ENCODE measurements at places on chromosomes 12 and 14. TPM values are rescaled to one million over a fixed set of nuclear protein-coding genes. Genes with fewer than 3 reads are reported as not detected.
A peak's percentile ranks its signal among the peaks of the same experiment; 100 is the strongest.

- no peak for DNase-seq
Measured at GRCh38 chr12:19031032-19031431, 98.5 kb upstream of the PLEKHA5 start.

DNA sequence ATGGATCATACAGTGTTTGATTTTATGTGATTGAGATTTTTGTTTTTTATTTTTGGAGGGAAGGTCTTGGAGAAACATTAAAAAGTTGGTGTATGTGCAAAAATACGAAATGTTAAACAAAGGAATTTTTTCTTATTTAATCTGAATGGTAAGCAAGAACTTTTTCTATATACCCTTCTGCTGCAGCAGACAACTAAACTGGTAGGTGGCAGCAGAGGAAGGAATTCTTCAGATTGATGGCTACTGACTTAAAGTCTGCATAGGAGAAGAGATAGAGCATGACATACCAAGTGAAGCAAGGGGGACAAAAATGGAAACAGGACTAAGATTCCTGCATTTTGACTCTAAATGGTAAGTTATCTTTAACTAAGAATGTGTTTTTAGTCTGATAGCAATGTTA lies 42.0 kb upstream of the A2ML1 start:
- DNase-seq = no peak

DNA sequence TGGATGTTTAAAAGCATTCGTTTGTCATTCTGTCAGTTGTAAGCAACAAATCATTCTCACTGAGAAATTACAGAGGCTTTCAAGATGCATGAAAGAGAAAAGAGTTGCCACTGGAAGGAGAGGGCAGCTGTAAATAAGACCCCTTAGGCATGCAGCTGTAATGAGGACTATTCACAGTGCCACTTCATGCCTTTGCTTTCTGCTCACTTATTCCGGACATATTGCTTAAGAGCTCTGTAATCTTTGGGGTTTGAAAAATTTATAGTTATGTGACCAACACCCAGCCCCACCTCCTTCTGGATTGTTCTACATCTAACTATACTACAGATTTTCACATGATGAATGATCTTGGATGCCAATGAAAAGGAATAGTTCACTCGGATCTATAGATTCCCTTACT lies 194.8 kb upstream of the DCN start:
- no peak for DNase-seq

GRCh38 chr12:92952394-92952793 lies 23.3 kb upstream of the EEA1 start:
- no peak for DNase-seq

GRCh38 chr14:89613260-89614008 lies 196.4 kb upstream of the FOXN3 start:
- DNase-seq = no peak

The TMEM233 gene
- polyA plus RNA-seq = not detected

The ANKRD33 gene
- not detected for polyA plus RNA-seq

The TSPAN11 gene
- polyA plus RNA-seq = not detected

GRCh38 chr12:102462795-102463465 lies 17.4 kb downstream of the IGF1 start:
- no peak for DNase-seq

DNA sequence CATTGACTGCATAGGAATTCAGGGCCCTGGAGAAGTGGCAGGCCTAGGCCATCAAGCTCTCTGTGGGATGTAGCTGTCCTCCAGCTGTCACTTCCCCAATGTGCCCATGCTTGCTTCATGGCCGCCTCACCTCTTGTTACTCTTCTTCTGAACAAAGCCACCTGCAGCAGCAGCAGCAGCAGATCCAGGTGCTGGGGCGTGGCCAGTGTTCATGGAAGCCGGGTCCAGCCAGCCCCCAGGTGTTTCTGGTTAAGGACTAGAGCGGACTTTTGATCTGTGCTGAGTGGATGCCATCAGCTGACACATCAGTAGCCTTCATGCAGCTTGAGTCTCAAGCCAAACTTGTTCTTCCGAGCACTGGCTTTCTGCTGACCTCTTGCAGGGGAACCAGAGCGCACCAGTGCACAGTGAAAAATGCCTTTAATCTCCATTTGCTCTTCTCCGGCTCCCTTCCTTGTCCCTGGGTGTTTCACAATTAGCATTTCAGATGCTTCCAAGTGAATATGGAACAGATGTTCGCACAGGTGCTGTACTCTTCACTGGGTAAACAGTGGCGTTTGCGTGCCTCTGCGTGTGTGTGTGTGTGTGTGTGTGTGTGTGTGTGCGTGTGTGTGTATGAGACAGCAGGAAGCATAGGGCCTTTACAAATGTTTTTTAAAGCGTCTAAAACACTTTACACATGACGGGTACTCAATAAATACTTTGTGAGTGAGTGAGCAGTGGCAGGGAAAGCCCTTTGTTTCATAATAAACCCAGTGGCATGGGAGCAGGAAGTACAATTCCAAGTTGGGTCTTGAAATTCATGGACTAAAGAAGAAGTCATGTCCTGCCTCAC lies 20.1 kb downstream of the TPCN1 start:
- DNase-seq = no peak

DNA sequence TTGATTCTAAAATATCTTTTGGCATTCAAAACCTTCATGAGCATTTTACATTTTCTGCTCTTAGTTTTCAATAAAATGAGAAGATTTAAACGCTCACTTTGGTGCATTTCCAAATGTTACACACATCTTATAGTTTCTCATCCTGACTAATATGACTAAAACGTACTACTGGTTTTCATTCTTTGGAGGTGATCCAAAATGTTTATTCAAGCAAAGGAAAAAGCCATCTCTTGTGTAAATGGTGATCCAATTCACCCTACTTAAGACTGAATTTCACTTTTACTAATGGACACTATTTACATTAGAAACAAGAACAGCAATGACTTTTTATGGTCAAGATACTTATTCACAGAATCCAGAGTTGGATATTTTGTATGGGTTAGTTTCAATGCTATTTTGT lies 86.6 kb downstream of the KITLG start:
- DNase-seq = no peak

The SLC35F4 gene
- not detected for polyA plus RNA-seq

GRCh38 chr12:67299926-67300325 lies 30.8 kb downstream of the CAND1 start:
- DNase-seq = no peak

- no peak for DNase-seq
Measured at GRCh38 chr14:65685572-65685971, 273.0 kb downstream of the FUT8 start.

GRCh38 chr12:89649820-89650219 lies 58.8 kb downstream of the ATP2B1 start:
- DNase-seq = no peak

DNA sequence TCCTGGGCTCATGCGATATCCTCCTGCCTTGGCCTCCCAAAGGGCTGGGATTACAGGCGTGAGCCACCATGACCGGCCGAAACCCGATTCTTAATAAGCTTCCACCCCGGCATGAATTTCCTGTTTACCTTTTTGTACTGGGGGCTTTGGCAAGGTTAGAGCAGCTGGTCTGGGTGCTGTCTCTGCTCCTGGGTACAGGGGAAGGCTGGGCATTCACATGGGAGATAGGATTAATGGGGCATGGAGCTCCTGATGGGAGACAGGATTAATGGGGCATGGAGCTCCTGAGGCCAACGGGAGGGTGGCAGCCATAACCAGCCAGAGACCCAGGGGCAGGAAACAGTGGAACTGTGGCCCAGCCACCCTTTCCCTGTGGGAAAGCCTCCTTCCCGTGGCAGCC lies 69.5 kb upstream of the DICER1 start:
- no peak for DNase-seq

The KRT85 gene
- not detected for polyA plus RNA-seq

- DNase-seq = no peak
Measured at GRCh38 chr12:105960319-105961083, 178.3 kb downstream of the NUAK1 start.

- DNase-seq = peak; percentile 12
Measured at GRCh38 chr14:22265319-22266141, 323.5 kb downstream of the DAD1 start.

GRCh38 chr12:50723865-50724264 lies 40.0 kb upstream of the ATF1 start:
- DNase-seq = no peak

The SBNO1 gene
- 36.1 TPM for polyA plus RNA-seq

The MYF5 gene
- not detected for polyA plus RNA-seq

The VRTN gene
- polyA plus RNA-seq = not detected

DNA sequence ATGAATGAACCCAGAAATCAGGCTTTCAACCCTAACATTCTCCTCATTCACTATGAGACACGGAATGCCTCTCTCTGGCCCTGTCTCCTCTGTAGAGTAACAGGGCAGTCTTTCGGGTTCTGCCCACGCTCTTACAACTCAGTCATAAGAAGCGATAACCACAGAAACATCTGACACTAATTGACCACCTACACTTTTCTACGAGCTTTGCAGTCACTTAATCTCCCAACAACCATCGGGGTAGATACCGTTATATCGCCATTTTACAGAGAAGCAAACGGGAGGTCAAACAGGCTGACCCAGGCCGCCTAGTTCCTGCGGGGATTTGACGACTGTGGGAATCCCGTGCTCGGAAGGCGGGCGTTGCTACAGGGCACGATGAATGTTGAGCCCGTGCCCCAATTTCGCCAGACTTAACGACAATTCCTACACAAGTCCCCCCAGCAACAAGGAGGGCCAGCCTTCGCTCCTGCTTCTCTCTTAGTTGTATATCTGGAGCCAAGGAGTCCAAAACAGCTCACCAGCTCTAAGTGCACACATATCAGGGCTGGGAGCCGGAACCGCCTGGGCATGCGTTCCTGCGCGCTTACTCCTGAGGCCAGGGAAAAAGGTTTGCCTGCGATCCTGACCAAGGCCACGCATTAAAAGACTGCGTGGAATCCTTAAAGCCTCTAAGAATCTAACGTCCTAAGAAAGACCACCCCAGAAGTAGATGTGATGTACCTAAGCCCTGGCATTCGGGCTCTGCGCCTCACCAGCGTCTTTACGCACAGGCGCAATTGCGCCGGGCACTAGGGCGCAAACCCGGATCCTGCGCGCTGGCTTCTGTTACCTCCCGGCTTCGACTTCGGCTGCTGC lies 38.7 kb upstream of the TBX5 start:
- no peak for DNase-seq

- DNase-seq = no peak
Measured at GRCh38 chr12:45208604-45209487, 7.0 kb upstream of the ANO6 start.

DNA sequence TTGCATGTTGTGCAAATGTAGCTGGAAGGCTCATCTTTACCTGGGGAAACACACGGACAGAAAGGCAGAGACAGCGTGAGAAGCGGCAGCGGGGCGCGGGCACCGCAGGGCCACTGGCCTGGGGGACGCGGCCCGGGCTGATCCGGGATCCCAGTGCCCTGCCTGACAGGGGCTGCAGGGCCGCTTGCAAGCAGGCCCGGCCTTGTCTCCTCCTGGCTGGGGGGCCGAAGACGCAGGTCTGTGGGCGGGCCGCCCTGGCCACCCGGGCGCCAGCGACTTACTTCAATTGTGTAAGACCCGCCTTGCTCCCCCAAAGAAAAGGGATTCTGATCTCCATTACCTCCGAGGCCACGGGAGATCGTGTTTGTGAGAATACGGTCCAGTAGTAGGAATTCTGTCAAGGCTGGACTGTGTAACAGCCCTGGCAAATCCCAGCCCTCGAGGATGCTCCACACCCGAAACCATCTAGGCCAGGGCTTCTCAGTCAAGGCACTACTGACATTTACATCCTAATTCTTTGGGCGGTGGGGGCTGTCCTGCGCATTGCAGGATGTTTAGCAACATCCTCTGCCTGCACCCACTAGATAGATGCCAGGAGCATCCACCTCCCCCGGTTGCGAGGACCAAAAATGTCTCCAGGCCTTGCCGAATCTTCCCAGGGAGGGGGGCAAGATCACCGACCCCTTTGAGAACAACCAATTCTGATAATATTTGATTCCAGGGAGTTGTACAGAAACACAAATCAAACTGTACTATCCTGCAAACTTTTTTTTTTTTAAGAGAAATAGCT lies 95.6 kb downstream of the BCL11B start:
- peak; percentile 0 for DNase-seq

The C12orf50 gene
- not detected for polyA plus RNA-seq

- no peak for DNase-seq
Measured at GRCh38 chr12:64995816-64996215, 125.3 kb downstream of the WIF1 start.

DNA sequence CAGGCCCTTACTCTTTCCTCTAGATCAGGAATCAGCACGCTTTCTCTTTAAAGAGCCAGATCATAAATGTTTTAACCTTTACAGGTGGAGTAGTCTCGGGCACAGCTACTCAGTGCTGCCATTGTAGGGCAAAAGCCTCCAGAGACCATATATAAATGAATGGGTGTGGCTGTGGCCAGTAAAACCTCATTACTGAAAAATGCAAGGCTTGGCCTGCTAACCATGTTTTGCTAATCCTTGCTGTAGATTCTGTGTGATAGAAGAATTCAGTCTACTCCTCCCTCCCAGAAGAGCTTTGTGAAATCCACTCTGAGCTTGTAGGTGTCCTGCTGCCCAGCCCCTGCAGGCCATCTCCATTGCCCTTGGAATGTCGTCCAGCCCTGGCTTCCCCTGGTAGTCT lies 58.1 kb downstream of the HSP90AA1 start:
- no peak for DNase-seq

GRCh38 chr12:46818642-46819041 lies 7.2 kb downstream of the SLC38A4 start:
- no peak for DNase-seq

DNA sequence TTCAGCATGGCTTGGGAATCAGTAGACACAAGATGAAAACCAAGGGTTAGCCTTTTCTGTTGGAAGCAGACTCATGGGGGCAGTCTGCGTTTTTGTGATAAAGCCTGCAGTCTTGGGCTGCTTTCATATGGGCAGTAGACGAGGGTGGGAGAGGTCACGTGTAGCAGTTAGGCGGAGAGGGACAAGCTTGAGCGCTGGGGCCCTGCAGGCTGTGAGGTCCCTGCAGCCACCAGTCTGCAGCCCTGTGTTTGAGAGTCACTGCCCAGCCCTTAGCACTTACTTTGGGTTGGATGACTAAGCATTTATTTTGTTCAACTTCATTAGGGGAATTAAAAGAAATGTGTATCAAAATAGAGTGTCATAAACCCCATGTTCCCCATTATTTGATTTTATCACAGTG lies 37.2 kb downstream of the EP400 start:
- DNase-seq = no peak

DNA sequence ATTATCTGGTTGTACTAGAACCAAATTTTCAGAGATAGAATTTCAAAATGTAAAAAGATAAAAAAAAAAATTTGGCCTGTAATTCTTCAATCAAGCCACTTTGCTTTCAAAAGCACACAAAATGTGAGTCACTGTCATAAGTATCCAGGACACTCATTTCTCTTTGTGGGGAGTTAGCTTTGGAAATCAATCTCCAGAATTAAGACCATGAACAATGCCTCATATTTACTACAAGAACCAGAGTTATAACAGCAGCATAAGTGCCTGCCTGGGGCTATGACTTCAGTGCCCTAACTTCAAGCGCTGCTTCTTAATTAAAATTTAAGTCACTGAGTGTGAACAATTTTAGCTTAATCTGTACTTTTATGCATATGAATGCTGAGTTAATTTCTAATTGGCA lies 162.1 kb downstream of the C12orf42 start:
- DNase-seq = no peak

DNA sequence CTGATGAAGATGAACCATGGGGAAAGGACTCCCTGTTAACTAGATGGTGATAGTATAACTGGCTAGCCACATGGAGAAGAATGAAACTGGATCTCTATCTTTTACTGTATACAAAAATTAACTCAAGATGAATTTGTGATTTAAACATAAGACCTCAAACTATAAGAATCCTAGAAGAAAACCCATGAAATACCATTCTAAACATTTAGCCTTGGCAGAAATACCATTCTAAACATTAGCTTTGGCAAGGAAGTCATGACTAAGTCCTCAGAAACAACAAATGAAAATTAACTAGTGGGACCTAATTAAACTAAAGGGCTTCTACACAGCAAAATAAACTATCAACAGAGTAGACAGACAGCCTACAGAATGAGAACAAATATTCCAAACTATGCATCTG lies 28.4 kb upstream of the NOVA1 start:
- DNase-seq = no peak

Measured in naive thymus-derived CD8-positive, alpha-beta T cell (primary cell).